Stomach (tissue), 19 donors: ENCODE measurements at places on chromosomes 2 and 18. TPM values are rescaled to one million over a fixed set of nuclear protein-coding genes. Genes with fewer than 3 reads are reported as not detected.

The BMP10 gene
- not detected for total RNA-seq

The RESP18 gene
- not detected for total RNA-seq

The UBE2E3 gene
- total RNA-seq, result 84.0 TPM

The LAPTM4A gene
- 79.9 TPM for total RNA-seq

The OXER1 gene
- total RNA-seq, result not detected

The NMUR1 gene
- not detected for total RNA-seq

The CDCA7 gene
- total RNA-seq, result 1.3 TPM

The AFF3 gene
- total RNA-seq, result 15.2 TPM

GRCh38 chr2:47905386-47906156 lies 727 bp downstream of the FBXO11 start:
- H3K4me3 ChIP-seq, result peak overlapping the region; percentile 65
- no peaks in the 10 kb centered on the region for H3K36me3 ChIP-seq
- peak overlapping the region; percentile 100 for H3K27ac ChIP-seq
- DNase-seq, result peak; percentile 55
- peaks cover 39% of the 10 kb centered on the region for H3K4me1 ChIP-seq
- no peaks in the 10 kb centered on the region for H3K27me3 ChIP-seq

DNA sequence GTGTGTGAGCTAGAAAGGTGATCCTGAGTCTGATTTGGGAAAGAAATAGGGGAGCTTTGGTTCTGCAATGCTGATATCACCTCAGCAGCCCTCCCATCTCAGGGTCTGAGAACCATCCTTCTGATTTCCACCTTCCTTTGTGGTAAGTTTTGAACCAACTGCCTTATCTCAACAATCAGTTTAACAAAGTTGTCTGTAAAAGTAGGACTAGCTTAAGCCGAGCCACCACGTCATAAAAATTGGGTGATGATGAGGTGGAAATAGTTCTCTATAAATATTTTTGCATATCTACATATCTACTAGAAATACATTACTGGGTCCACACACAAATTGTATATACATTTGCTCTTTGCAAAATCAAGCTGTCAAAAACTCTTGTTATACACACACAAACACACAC lies 1.1 kb downstream of the SULT1C4 start:
- H3K4me1 ChIP-seq, result peaks cover 22% of the 10 kb centered on the region
- H3K36me3 ChIP-seq, result no peaks in the 10 kb centered on the region
- peak; percentile 25 for DNase-seq
- no peaks in the 10 kb centered on the region for H3K27me3 ChIP-seq
- peak overlapping the region; percentile 33 for H3K4me3 ChIP-seq

DNA sequence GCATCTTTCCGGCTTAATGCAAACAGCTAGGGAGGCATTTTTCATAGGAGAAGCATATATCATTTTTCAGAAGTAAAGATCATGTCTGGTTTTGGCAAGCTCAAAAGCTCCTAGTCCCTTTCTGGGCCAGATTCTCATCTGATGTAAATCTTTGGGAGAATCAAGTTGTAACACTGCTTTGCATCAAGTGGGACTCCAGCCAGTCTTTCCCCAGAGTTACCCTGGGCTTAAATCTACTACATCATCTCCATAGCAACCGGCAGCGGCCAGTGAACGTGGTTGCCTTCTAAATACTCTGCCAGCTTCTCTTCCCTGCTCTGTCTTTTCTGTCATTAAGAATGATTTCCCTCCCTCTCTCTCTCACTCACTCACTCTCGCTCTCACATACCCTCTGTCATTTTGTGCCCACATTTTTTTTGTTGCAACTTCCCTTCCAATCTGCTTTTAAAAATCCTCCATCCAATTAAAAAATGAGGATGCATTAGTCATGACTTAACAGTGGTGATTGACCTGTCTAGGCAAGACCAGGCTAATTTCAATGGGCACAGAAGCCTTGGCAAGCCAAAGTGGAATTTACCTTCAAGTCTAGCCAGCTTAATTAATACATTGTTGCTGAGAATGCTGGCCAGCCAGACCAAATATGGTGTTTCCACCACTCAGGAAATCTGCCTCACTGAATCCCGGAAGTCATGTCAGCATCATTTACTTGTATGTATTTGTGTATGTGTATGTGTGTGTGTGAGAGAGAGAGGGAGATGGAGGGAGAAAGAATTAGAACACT lies 93.0 kb downstream of the NRP2 start:
- H3K27me3 ChIP-seq, result no peaks in the 10 kb centered on the region
- DNase-seq, result peak; percentile 91
- peaks cover 22% of the 10 kb centered on the region for H3K4me1 ChIP-seq
- H3K36me3 ChIP-seq, result no peaks in the 10 kb centered on the region
- H3K4me3 ChIP-seq, result no peak overlapping the region
- no peak overlapping the region for H3K27ac ChIP-seq

DNA sequence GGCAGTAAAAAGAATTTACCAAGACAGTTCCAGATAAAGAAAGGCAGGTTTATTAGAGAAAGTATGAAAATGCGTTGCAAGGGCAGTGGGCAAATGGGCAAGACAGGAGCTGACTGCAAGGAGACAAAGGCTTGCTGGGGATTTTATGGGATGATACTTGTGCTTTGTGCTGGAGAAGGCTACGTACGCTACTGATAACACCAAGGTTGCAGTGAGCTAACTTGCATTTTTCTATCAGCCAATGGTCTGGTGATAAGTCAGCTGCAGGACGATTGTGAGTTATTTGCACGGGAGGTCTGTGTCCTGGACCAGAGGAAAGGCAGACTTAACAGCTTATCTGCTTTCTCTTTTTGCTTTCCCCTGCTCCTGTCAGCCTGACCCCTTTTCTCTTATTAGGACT lies 116.5 kb downstream of the PMS1 start:
- no peaks in the 10 kb centered on the region for H3K27me3 ChIP-seq
- H3K36me3 ChIP-seq, result no peaks in the 10 kb centered on the region
- H3K4me3 ChIP-seq, result no peak overlapping the region
- H3K27ac ChIP-seq, result no peak overlapping the region
- peak; percentile 4 for DNase-seq
- H3K4me1 ChIP-seq, result no peaks in the 10 kb centered on the region

DNA sequence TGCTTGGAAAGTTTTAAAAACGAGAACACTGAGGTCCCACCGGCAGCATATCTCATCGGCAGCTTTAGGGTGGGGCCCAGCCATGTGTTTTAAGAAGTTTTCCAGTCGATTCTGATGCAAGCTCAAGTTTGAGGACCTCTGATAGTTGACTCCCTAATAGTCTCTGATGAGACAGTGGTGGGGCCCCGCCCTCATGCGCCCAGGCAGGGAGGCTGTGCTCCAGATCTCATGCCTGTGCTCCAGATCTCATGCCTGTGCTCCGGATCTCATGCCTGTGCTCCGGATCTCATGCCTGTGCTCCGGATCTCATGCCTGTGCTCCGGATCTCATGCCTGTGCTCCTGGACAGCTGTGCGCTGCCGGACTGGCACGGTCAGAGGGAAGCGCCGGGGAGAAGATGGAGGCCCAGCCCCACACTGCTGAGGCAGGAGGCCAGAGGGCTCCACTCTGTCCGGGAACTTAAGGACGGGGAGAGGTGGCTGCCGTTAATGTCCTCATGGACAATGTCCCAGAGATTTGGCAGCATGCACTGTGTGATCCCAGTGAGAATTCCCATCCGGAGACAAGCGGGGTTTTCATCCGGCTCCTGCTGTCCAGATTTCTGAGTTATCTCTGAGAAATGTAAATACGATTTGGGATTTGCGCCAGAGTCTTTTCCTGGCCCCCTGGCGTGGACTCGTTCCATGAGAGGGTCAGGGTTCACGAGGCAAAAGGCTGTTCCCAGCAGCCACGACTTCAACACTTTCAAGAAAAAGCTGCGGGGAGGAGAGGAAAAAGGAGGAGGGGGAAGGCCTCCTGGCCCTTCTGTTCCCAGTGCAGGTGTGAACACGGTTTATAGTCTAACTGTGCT lies 9.4 kb upstream of the COLEC11 start:
- no peak overlapping the region for H3K4me3 ChIP-seq
- no peaks in the 10 kb centered on the region for H3K27me3 ChIP-seq
- peak overlapping the region; percentile 76 for H3K27ac ChIP-seq
- DNase-seq, result peak; percentile 54
- peaks cover 36% of the 10 kb centered on the region for H3K36me3 ChIP-seq

DNA sequence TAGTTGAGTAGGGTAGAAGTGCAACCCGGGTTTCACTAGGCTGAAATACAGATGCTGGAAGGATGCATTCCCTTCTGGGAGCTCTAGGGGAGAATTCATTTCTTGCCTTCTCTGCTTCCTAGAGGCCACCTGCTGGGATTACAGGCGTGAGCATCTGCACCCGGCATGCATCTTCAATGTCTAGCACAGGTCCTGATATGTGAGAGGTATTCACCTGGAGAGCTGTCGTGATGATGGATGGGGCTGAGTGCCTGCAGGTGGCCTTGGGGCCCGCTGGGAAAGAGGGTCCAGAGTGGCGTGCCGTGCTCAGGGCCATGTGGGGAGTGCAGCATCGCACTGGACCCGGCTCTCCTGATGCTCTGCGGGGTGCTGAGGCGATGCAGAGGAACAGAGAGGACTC lies 6.6 kb upstream of the NTSR2 start:
- H3K27ac ChIP-seq, result no peak overlapping the region
- no peak overlapping the region for H3K4me3 ChIP-seq
- H3K4me1 ChIP-seq, result peaks cover 15% of the 10 kb centered on the region
- DNase-seq, result no peak
- H3K27me3 ChIP-seq, result peaks cover 27% of the 10 kb centered on the region

DNA sequence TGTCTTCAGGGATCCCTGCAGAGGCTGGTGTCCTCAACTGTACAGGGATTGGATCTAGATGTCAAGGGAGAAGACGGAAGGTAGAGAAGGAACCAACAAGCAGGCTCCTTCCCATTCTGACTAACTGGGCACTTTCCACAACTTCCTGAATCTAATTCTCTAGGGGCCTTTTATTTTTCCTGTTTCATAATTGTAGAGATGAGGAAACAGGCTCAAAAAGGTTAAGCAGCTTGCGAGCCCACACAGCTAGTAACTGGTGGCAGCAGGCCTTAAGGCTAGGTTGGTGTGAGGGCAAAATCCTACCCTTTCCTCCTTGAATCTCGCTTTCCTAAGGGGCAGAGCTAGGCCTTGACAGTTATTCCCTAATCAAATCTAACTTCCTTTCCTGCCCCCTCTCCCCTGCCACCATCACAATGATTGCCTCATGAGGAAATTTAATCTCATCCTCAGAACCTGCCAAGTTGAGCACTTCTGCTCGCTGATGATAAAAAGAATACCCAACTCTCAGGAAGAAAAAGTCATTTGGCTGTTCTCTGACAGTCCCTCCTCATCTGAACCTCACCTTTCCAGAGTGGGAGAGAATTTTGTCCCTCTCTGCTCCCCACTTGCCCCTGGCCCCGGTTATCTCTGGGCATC lies 35.7 kb upstream of the POLE4 start:
- H3K36me3 ChIP-seq, result no peaks in the 10 kb centered on the region
- peaks cover 32% of the 10 kb centered on the region for H3K27me3 ChIP-seq
- H3K27ac ChIP-seq, result no peak overlapping the region
- H3K4me3 ChIP-seq, result no peak overlapping the region
- peaks cover 8% of the 10 kb centered on the region for H3K4me1 ChIP-seq
- no peak for DNase-seq

DNA sequence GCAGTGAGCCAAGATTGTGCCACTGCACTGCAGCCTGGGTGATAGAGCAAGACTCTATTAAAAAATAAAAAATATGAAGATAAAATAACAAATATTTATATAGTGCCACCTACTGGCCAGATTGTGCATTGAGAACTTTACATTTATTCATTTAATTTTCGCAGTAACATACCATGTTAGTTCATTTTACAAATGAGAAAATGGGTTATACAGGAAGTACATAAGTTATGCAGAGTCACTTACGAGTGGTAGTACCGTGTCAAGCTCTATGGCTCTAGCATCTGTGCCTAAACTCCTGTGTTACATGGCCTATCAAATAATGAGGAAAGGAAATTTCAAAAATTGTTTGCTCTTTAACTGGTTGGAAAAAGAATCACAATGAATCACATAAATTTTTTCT lies 27.9 kb downstream of the RIF1 start:
- DNase-seq, result no peak
- no peaks in the 10 kb centered on the region for H3K4me1 ChIP-seq
- peaks cover 99% of the 10 kb centered on the region for H3K36me3 ChIP-seq
- no peaks in the 10 kb centered on the region for H3K27me3 ChIP-seq
- no peak overlapping the region for H3K27ac ChIP-seq

DNA sequence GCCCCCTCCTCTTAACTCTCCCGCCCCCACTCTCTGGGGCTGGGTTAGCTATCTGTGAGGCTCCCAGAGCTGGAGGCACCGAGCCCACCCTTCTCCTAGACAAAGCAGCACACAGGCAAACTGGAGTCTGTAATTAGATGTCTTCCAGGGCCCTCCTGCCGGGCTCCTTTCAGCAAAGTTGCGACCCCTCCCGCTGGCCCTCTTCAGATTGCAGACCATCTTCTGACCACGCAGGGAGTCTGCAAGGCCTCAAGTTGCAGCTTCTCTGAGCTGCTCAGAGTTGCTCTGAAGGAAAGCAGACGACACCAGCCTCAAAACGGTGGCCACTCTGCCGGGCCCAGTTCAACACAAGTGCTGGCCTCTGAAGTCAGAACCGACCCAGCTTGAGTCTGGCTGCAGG lies 228.4 kb upstream of the COPS8 start:
- peaks cover 8% of the 10 kb centered on the region for H3K4me1 ChIP-seq
- no peak overlapping the region for H3K4me3 ChIP-seq
- H3K27me3 ChIP-seq, result no peaks in the 10 kb centered on the region
- H3K27ac ChIP-seq, result no peak overlapping the region

DNA sequence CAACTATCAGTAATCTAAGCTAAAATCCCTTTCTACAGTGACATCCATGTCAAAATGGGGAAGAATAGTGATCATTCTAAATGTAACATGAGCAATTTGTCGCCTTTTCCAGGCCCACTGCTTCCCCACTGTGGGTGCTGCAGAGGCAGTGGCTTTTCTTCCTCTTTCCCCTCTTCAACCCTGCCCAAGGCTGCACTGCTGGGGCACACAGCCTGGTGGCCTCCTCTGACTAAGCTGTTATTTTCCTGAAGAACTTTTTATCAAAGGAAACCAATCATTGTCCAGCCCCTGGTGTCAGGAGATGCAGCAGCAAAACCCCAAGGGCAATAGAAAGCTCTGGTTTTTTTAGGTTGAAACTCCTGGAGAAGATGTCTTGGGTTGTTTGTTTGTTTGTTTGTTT lies 117.6 kb upstream of the KLF7 start:
- H3K36me3 ChIP-seq, result no peaks in the 10 kb centered on the region
- H3K4me3 ChIP-seq, result no peak overlapping the region

- no peak overlapping the region for H3K4me3 ChIP-seq
- peak overlapping the region; percentile 77 for H3K27ac ChIP-seq
These were observed 29.6 kb upstream of the IL1R1 start for GRCh38 chr2:102112692-102113665.

DNA sequence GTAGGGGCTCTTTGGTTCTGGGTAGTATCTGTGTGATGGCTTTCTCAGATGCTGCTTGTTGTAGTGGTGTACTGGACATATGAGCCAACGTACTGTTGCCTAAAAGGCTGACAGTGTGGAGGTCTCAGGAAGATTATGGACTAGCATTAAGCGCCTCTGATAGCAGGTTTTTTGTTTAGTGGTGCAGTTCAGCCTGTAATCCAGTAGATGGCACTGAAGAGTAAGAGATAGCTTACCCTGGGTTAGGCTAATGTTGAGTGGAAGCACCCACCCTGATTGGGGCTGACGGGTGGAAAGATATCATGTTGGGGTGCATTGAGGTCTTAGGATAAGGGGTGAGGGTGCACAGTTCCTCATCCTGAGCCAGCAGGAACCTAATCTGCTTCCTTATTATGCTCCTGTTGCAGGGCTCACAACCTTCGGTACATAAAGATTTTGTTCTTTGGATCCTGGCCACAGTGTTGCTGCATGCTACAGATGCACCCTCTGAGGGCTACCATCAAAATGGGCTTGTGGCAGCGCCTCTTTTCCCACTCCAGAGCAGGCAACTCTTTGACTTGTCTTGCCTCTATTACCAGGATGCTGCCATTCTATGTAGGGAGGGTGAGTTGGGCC lies 79.6 kb downstream of the MSTN start:
- DNase-seq, result no peak
- H3K36me3 ChIP-seq, result no peaks in the 10 kb centered on the region
- H3K4me1 ChIP-seq, result no peaks in the 10 kb centered on the region
- no peaks in the 10 kb centered on the region for H3K27me3 ChIP-seq
- H3K4me3 ChIP-seq, result no peak overlapping the region
